ENCODE measurements at places on chromosomes 6 and 20.

- DNase-seq: no peak
Observed at GRCh38 chr6:98033617-98034016, 750.6 kb upstream of the MMS22L start.

DNA sequence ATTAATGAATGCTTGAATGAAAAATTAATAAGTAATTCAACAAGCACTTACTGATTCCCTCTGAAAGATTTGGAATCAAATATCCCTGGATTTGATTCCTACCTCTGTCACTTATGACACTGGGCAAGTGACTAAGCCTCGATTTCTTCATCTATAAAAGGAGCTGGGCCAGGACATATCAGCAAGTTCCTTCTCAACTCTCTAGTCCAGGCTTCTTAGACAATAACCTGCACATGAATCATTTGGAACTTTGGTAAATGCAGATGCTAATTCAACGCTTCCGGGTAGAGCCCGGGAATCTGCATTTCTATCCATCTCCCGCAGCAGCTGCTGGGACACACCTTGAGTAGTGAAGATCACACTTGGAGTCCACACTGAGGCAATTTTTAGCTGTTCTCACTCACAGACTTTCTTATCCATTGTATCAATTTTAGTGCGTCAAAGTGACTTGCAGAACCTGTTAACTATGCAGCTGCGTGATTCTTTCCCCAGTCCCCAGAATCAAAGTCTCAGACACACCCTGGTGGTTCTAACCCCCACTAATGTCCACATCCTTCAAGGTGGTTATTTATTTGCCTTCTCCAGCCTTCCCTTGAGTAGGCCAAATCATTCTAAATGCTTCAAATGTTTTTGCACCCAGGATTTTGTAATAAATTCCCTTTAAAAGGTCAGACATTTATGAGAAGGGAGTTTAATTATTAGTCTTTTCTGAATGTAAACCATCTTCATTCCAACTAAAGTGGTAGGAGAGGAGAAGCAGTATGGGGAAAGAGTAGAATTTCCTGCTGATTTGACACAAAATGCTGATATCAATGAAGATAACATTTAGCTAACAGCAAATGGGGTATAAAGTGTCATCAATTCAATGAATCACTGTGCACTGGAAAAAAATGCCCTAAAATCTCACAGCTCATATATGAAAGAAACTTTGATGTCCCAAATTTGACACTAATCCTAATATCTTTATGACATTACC lies 26.0 kb upstream of the CCND3 start:
- no peak for DNase-seq

DNA sequence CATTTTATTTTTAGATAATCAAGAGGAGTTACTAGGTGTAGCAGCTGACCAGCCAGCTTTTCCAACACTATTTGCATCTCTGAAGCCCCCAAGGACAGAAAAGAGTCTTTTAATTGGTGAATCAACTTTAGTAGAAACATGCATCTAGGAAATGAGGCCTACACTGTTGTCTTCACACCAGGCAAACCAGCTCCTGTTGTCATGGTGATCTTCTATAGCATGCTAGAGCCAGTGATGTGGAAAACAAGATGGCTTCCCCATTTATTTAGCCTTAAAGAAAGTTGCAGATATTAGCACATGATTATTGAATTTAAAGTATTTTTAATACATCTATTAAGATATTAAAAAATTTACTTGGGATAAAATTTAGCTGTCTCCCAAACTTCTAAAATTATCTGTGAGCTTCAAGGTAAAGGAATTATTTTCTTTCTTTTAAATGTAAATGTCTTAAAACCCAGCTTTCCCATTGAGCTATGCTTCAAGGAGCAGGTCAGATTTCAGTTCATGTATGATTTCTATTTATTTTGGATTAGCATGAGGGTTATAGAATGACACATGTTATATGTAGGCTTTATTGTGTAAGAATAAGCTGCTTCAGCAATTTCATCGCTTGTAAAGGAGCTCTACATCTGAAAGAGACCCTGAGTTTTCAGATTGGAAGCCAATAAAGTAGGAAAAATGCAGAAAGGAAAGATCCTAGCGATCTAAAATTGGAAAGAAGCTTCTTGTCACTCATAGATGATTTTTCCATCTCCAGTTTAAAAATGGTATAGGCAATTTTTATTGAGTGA lies 564.9 kb upstream of the CITED2 start:
- no peak for DNase-seq

- DNase-seq: no peak
Observed at GRCh38 chr6:132354517-132355167, 46.6 kb downstream of the MOXD1 start.

DNA sequence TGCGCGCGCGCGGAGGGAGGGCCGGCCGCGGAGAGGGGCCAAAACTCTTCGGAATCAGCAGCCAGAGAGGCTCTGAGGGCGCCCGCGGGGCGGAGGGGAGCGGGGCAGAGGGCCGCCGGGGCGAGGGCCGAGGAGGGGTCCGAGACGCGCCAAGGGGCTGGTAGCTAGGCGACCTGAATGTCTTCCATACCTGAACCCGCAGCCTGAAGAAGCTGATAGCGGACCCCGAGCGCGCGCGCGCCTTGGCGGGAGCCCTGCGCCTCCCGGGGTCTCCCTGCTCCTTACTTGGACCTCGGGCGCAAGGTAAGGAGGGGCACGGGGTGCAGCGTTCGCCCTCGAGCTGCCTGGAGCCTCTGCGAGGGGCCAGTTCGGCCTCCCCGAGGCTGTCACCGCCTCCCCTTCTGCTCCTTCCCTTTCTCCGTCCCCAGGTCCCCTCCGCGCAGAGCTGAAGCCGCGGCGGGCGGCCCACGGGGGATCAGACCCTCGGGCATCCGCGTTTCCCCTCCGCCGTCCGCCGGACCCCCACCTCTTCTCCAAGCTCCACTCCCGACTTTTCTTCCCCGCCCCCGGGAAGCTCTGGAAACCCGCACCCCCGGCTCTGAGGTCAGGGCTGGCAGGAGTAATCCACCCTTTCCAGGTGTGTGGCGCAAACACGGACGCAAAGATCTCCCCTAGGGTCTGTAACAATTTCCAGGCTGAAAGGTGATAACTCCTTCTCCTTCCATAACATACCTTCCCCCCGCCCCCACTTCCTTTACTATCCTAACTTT lies 13.1 kb upstream of the DEK start:
- no peak for DNase-seq

DNA sequence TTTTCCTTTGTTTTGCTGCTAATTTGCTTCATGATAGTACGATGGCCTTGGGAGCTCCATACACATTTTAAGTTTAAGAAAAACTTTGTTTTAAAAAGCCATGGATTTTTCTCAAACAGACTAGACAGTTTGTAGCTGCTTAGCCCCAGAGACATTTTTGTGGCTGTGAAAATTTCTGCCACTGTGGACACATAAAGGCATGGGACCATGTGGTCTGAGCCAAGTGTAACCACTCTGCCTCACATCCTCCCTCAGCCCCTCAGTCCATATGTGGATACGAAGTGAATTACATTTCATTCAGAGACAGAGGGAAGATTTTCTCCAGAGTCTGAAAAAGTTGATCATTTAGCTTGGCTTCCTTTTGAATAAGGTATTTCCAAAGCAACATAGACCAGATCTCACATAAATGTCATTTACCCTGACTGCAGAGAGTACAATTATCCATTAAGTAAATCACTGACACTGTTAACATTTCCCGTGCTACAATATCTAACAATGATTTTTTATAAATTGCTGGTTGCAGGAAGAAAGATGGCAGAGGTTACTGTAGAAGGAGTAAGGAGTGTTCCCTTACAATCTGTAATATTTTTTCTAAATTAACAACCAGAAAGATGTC lies 87.4 kb downstream of the GJA1 start:
- no peak for DNase-seq

DNA sequence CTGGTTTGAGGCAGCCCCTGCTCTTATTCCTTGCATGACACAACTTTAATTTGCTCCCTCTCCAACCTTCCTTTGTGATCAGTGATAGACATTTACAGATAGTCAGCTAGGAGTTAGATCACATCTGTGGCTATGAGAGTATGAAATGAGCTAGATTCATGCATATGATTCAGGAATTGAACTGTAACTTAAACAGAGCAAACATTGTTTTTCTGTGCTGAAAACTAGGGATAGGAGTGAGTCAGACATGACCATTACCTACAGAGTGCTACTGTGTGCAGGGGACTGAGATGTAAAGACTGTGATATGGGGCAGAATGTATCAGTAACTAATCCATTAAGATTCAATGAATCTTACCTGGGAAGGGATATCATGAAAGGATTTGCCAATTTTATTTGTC lies 279.4 kb upstream of the SPTLC3 start:
- DNase-seq: no peak

DNA sequence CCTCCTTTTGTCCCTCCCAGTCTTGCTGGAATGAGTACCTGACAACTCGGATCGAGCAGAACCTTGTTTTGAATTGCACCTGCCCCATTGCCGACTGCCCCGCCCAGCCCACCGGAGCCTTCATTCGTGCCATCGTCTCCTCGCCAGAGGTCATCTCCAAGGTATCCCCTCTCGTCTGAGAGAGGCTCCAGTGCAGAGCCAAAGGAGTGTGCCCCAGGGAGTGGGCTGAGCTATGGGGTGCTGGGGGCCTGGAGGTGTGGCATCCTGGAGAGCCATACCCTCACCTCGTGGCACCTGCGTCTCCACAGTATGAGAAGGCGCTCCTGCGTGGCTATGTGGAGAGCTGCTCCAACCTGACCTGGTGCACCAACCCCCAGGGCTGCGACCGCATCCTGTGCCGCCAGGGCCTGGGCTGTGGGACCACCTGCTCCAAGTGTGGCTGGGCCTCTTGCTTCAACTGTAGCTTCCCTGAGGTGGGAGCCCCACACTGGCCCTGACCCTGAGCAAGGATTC lies 8.8 kb downstream of the DNPH1 start:
- no peak for DNase-seq

GRCh38 chr6:150536835-150537234 lies 62.9 kb upstream of the PLEKHG1 start:
- DNase-seq: no peak

- DNase-seq: no peak
Observed at GRCh38 chr6:137964876-137965275, 97.8 kb downstream of the TNFAIP3 start.

Data from GM19239 (cell line).